T follicular helper cell (primary cell): ENCODE measurements at places on chromosomes 12 and 14.

DNA sequence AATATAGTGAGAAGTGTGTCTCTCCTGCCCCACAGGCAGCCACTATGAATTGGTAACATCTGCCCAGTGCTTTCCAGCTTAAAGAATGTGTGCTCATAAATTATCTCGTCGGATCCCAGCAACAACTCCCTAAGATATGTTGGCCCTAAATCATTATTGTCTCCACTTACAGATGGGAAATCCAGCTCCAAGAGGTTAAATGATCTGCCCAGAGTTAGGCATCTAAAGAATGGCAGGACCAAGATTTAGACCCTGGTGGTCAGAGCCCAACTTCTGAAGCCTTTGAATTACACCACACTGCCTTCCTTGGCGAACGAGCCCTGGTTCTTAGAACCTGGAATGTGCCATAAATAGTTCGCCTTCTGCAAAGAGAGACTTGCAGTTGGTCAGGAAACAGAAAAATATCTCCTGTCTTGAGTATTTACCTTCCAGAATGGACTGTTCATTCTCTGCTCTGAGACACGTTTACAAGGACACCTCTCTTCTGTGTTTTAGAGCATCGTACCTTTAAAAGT, 20.1 kb upstream of the PLEK2 start:
- no peak for DNase-seq

GRCh38 chr14:25349269-25349668, 299.3 kb upstream of the STXBP6 start:
- no peak for DNase-seq

DNA sequence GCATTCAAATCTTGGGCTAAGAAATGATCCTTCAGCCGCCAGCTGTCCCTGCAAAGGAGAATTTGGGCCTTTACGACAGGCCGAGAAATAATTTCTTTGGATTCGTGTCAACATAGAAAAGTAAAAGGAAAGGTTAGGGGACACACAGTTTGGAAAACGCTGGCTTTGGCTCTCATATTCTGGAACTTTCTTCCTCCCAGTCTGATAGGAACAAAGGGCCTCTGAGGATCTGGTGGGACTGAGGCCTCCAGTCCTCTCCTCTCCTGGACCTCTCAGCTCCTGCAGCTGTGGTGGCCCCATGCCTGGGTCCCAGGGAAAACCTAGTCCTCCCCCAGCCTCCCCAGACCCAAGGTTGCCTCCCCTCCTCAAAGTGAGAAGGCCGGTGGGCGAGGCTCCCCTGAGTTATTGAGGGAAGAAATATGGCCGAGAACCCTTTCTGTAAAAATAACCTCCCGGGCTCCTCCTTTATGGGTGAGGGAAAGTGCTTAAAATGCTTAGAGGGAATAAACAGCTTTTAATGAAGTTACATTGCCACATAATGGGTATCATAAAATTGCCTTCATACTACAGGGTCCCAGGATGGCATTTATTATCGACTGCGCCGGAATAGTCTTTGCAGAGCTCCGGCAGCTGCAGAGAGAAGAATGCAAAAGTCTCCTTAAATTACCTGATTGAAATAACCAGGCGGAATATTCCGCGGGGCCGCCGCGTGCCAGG, 188.3 kb downstream of the PHETA1 start:
- no peak for DNase-seq

DNA sequence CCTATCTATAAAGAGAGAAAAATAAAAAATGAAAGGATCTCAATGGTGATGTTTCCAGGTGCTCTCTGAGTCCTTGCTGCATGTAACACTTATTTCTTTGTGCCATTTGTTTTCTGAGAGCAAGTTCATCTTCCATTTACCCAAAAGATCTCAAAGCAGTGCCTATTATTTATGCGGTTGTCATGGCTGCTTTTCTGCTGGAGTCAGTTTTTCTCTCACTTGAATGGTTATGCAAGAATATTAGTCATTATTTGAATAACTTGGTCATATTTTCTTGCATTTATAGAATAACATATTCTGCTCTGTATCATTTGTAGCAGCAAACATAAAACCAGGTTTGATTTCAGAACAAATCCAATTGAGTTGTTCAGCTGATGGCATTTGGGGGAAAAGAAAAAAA, 141.8 kb upstream of the G2E3 start:
- DNase-seq: no peak
